ENCODE measurements at places on chromosomes 2 and 18.

DNA sequence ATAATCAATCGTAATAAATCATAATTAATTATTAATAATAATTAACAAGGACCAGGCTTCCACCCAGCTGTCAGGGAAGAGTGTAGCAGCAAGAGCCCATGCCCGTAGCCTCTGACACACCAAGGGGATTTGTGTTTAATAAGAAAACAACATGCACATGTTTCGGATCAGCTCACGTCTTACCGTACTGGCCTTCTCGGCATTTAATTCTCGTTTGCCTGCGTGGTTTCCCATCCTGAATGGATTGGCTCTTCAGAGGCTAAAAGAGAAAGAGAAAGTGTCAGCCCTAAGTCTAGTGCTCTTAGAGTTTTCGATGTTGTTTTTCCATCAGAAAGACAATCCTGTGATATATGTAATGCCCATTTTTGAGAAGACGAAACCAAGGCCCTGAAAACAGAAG, 27.6 kb downstream of the MBP start:
- no peak for DNase-seq

DNA sequence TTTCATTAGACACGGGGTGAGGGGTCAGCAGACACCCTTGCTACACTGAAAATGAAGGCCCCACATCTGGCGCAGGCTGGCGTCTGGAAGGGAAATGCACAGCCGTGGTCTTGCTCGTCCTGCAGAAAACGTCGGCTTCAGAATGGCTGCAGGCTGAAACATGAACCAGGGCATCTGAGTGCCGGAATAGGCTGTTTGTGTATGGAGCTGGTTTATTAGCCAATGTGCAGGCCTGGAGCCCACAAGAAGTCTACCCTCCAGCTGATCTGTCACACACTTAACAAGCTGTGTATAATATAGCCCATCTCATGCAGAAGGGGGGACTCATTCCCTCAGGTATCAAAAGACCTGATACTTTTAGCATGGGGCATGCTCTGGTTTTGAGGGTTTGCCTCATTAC, 153.4 kb upstream of the SOX11 start:
- peak; percentile 41 for DNase-seq

DNA sequence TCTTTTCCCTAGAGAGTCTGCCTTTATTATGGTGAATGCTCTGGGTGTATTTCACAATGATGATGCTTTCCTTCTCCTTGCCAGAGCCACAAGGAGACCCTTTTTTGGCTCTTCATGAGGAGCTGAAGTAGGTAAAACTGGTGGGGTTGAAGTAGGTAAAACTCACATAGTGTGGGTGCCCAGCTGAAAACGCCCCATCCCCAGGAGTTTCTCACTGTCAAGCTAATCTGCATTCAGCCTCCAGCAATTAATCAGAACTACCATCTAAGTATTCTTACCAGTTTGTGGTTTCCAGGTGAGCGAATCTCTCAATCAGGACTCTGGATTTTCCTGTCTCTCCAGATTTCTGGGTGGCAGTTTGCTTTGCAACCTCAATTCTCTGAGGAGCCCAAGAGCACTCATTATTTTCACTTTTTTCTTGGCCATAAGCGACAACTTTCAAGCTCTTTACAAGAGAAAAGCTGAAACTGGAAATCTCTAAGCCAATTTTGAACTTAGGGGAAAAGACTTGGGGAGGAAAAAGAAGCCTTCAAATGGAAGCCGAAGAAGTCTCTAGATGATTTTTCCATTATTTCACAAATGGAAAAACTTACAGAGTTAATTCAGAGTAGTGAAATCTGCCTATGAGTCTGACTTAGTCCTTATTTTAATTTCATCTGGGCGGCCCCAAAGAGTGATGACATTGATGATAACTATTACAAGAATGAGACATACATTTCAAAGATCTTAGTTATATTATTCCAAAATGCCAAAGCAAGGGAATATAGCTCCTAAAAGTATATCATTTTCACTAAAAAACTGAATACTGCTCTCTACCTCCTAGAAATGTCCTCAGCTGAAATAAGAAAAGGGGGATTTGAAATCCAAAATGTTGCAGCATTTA, 121.4 kb upstream of the MAP3K20 start:
- no peak for DNase-seq

DNA sequence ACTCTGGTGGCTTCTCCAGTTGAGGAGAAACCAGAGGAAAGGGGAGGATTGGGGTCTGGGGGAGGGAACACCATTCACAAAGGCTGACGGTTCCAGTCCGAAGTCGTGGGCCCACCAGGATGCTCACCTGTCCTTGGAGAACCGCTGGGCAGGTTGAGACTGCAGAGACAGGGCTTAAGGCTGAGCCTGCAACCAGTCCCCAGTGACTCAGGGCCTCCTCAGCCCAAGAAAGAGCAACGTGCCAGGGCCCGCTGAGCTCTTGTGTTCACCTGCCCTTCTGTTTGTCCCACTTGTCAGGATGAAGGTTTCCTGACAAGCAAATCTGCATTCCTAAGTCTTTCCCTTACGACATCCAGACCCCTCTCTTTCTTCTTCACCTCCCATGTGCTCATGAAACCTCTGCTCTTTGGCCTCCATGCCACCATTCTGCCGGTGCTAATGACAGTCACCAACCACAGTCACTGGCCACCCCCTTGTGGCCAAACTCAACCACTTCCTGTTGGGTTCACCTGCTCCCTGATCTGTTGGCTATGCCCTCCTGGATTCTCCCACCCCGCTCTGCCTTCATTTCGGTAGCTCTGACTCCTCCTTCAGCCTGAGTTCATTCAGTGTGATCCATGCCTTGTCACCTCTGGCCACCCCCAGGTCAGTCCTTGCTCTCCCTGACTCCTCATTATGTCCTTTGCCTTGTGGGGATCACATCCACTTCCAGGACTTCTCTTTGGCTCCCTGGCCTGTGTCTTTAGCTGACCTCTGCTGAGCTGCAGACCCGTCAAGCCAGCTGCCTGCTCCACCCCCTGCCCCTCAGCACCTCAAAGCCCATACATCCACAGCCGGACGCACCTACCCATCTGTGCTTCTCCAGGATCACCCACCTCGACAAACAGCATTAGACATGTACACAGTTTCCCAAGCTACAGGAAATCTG, 17.6 kb downstream of the EMX1 start:
- no peak for DNase-seq

- no peak for DNase-seq
Observed at GRCh38 chr2:1811258-1811970, 67.1 kb upstream of the PXDN start.

DNA sequence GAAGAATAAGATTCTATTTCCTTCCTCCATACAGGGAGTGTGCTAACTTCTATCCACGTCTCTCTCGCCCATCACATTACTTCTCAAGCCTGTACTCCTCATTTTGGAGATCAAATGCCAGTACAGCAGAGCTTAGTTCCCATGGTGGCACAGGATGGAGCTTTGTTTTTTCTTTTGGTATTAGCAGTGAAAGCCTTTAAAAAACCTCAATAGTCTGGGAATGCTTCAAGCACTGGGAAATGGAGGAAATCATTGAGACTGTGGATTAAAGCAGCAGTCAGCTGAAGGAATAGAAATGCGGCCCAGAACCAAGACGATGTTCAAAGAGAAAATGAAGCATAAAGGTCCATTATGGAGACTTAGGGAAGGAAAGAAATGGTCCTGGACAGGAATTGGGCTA, 102.3 kb downstream of the NRXN1 start:
- DNase-seq = no peak

- no peak for DNase-seq
Observed at GRCh38 chr2:231891514-231891905, 34.7 kb downstream of the NPPC start.

DNA sequence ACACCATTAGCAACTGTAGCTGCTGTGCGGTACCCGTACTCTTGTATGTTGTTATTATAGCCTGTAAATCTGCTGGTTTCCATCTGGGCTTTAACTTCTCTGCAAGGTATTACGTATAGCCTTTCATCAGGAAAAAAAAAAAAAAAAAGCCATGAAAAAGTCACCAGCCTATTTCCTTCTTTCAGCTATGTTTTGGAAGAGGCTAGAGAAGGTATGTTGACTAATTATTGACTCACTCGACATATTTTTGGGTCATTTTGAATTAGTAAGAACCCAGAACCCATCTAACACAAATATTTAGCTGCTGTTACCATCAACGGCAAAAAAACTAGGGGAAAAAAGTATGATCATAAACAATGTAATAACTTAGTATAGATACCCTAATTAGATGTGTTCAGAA, 1395.6 kb downstream of the SUCLG1 start:
- DNase-seq = no peak

- DNase-seq = no peak
Observed at GRCh38 chr18:55997151-55997561, 409.2 kb upstream of the TCF4 start.

DNA sequence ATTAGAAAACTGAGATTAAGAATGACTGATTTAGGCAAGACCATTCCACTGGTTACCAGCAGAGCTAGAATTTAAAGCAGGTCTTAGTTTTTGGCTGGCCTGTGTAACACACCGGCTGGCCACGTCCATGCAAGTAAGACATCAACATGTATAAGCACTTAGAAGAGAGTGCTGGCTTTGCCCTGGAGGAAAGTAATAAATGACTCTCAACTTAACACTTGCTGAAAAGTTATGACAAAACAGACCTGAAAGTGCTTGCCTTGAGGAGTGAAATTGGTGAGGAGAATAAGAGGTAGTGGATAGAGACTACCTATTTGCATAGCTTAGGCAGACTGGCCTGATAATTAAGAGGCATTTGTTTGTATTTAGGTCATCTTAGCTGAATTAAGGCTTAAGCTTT, 165.7 kb upstream of the KCNJ3 start:
- DNase-seq = no peak

GRCh38 chr18:76162886-76163285, 332.2 kb downstream of the ZNF516 start:
- DNase-seq = no peak

- no peak for DNase-seq
Observed at GRCh38 chr2:99708231-99708630, 218.4 kb upstream of the REV1 start.

GRCh38 chr2:79191816-79192215, 32.3 kb upstream of the REG3A start:
- DNase-seq = no peak

DNA sequence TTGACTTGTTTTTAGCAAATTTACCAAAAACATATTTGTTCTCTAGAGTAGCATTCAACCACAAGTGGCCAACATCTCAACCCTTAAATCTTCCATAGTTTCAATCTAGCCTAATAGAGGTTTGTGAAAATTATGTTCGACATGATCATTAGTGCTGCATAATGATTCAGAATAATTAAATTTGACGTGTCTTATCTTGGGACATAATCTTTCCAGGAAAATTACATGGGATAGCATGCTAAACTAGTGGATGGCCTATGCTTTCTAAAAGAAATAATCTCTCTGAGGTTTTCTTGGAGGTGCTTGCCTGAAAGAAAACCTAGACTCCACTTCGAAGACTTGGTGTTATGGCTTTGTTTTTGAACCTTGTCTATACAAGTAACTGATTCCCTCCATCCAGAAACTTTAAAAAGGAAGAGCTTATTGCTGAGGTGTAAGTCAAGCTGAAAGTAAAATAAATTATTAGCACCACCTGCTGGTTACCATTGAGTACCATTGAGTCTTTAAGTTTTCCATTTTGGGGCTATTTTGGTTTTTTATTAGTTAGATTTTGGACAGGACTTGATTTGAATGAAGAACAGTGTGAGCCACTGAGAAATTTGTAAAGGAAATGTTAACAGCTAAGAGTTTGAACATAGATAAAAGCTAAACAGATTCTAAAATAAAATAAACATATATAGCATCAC, 32.7 kb downstream of the COX7A2L start:
- no peak for DNase-seq

DNA sequence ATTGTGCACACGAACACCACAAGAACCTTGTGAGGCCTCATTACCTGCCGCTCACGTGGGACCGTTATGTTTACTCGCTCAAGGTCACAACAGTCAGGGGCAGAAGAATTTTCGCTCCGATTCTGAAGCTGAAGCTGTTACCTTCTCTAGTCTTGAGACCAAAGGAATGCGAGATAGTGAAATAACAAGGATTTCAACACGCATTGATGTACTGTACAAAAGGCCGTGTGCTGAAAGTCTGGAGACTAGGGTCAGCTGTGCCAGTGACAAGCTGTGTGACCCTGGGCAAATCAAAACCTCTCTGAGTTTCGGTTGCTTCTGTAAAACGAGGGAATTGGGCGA, 583 bp downstream of the NEMP2 start:
- DNase-seq = peak; percentile 61

DNA sequence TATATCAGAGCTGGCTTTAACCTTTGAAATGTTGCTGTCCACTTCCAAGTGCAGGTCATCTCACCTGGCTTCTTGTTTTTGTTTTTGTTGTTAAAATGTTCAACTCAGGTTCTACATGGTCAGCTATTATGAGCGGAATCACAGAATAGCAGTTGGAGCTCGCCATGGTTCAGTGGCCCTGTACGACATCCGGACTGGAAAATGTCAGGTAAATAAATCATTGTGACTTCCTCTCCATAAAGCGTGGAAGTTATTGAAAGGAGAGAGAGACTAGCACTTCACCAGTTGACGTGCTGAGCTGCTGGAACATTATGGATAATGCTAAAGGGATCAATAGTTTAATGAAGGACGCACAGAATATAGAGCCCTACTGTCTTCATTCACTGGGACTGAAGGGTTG, 184.6 kb upstream of the BOD1L2 start:
- no peak for DNase-seq

GRCh38 chr2:176650838-176651555, 381.8 kb downstream of the MTX2 start:
- no peak for DNase-seq

DNA sequence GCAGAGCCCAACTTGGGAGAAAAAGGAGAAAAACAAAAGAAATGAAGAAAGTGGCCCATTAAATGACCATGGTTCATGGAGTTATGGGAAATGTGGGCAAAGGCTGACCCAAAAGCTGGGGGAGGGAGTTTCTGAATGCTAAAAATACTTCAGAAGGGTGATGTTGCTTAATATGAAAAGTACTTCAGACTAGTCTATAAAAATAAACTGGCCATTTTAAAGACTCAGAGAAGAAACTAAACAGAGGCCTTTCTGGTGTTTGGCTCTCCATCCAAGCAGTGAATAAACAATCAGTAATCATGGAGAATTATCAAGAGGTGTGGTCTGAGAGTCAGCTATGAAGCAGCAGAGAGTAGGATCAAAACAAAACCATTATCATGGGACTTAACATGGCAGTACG, 160.8 kb upstream of the MAPRE2 start:
- no peak for DNase-seq
